ENCODE measurements at places on chromosomes 7 and 10.

DNA sequence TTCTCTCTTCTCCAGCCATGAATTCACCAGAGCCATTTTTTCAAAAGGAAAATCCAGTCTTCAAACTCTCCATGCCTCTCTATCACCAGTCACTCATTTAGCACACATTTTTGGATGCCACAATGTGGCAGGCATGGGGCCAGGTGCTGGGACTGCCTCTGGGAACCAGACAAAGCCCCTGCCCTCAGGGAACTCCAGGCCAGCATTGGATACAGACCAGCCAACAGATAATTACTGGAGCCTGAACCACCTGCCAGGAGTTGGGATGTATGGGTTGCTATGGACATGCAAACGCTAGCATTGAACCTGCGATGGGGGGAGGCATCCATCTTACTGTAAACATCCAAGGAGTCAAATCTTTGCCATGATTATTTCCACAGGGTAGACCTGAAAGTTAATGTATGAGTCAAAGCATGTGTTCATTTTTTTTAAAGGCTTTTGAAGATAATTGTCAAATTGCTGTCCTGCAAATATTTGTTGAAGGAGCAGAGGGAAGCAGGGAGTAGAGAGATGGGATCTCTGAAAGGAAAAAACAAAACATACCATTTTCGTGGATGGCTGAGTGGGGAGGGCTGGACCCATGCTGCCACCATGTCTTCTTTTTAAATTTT, 43.2 kb downstream of the SRRM3 start:
- DNase-seq: no peak

GRCh38 chr7:27839099-27839498, 99.1 kb downstream of the TAX1BP1 start:
- DNase-seq: no peak

DNA sequence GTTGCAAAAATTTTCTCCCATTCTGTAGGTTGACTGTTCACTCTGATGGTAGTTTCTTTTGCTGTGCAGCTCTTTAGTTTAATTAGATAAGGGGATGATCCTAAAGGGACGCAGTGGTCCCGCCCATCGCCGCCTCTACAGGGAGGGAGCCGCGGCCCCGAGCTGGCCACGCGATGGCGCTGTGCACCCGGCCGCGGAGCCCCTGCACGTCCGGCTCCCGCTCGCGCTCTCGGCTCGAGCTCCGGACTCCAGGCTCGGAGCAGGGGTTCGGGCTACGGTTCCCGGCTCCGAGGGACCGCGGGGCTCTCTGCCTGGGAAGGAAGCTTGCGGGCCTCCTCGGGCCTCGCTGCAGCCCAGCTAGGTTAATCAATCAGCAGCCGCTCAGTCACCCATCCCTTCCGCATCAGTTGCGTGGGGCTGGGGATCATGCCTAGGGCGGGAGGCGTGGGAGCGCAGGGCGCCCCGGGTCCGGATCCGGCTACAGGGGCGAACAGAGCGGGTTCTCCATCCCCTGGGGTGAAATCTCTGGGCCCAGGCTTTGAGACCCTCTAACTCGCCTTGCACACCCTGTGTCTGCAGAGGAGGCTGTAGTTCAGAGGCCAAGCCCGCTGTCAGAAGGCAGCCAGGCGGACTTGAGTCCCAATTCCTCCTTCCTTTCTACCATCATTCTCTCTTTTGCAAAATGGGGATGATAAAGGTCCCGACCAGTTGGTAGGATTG, 97.9 kb downstream of the WDR11 start:
- DNase-seq: peak; percentile 44

GRCh38 chr7:93030605-93031225, 87.1 kb downstream of the SAMD9 start:
- DNase-seq: no peak

DNA sequence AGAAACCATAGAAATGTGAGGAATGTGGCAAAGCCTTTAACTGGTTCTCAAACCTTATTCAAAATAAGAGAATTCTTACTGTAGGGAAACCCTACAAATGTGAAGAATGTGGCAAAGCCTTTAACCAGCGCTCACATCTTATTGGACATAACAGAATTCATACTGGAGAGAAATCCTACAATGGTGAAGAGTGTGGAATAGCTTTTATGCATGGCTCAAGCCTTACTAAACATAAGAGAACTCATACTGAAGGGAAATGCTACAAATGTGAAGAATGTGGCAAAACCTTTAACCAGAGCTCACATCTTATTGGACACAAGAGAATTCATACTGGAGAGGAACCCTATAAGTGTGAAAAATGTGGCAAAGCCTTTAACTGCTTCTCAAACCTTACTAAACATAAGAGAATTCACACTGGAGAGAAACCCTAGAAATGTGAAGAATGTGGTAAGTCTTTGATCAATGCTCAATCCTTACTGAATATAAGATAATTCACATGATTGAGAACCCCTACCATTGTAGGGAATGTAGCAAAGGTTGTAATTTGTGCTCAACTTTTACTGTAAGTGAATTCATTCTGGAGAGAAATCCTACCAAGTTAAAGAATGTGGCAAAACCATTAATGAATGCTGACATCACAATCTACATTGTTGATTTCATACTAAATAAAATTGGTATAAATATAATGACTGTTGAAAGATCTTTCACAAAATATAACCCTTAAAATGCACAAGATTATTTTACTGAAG, 142.5 kb upstream of the ZNF479 start:
- no peak for DNase-seq

- DNase-seq: no peak
Measured at GRCh38 chr7:11252705-11253272, 279.1 kb downstream of the PHF14 start.

DNA sequence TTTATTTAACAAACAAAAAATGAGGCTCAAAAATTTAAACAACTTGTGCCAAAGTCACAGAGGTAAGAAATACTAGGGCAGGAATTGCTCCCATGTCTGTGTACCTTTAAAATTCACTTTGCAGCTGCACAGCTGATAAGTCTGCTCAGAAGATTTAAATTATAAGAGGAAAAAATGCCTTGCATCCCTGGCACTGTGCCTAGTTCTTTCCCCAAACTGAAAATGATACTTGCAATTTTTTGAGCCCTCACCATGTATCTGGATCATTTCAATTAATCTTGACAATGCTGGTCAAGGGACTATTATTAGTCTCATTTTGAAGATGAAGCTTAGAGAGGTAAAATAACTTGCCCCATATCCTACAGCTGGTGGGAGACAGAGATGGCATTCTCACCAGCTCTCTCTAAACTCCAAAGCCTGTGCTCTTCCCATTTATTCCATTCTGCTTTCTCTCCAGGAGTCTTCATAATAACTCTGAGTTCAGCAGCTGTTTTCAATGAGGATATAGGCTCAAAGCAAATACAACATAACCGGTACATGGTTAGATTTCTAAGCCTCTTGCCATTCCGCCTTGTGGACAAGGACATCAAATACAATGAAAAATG, 350.5 kb upstream of the LRRTM3 start:
- DNase-seq: no peak
